ENCODE measurements at places on chromosomes 3 and 15.

DNA sequence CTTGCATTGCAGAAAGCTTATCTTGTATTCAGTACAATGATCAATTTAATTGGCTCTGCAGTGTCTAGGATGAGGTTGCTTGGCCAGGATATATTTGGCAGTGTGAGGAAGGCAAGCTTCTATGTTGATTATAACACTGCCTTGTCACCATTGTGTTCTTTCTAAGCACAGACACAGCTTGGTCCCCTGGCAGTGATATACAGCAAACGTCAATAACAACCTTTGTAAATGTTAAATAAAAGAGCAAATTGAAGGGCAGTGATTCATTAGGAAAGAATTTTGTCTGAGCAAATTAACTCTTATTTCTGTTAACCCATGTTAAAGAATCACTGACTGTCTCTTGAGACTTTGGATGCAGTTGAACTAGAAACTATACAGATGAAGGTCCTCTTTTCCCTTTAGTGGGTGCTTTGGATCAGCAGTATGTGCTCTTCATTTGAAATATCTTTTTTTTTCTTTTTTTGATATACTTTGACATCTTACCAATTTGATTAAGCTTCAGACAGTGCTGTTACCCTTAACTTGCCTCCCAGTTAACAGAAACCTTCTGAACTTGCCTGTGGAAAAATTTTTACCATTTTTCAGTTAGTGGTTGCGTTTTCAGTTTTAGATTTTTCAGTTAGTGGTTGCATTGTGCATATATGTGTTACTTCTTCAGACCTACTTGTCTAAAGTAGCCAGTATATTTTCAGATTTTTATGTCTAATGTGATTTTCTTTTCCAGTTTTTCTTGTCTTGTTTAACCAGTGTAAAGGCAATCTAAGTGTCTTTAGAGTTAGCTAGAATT, 199.8 kb downstream of the TCF12 start:
- H3K4me3 ChIP-seq, result no peak overlapping the region
- DNase-seq, result no peak
- no peaks in the 10 kb centered on the region for H3K27me3 ChIP-seq
- no peaks in the 10 kb centered on the region for H3K36me3 ChIP-seq

- H3K27me3 ChIP-seq, result no peaks in the 10 kb centered on the region
- H3K4me1 ChIP-seq, result no peaks in the 10 kb centered on the region
- DNase-seq, result no peak
- no peaks in the 10 kb centered on the region for H3K36me3 ChIP-seq
- no peak overlapping the region for H3K27ac ChIP-seq
Observed at GRCh38 chr15:34578283-34578674, 5.2 kb downstream of the GOLGA8B start.

DNA sequence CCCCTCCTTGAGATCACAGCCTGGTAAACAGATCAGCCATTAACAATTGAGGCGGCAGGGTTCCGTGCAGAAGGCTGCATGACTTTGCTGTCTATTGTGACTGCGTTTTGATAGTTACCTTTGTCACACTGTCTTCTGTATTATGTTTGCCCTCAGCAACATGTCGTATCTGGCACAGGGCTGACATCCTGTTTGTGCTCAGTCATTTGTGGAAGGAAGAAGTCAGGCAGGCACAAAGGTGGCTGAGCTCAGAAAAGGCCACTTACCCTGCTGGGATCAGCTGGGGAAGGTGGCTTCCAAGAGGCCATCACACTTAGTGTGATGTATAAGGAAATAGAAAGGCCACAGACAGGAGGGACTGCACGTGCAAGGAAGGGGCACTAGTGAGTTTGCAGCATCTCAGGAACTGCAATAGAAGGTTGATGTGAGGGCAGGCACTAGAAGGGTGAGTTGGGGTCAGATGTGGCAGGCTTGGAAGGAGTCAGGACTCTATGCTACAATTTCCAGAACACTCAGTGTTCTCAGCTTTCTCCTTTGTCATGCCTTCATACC, 13.4 kb downstream of the PML start:
- no peak overlapping the region for H3K4me3 ChIP-seq
- H3K4me1 ChIP-seq, result no peaks in the 10 kb centered on the region
- H3K27ac ChIP-seq, result peak overlapping the region; percentile 35
- peaks cover 15% of the 10 kb centered on the region for H3K36me3 ChIP-seq
- H3K27me3 ChIP-seq, result no peaks in the 10 kb centered on the region
- no peak for DNase-seq

GRCh38 chr3:129548104-129548965, 5.4 kb downstream of the H1-8 start:
- H3K4me3 ChIP-seq, result no peak overlapping the region
- H3K36me3 ChIP-seq, result no peaks in the 10 kb centered on the region
- DNase-seq, result no peak
- no peaks in the 10 kb centered on the region for H3K27me3 ChIP-seq

GRCh38 chr3:63441262-63441661, 163.2 kb downstream of the SYNPR start:
- no peaks in the 10 kb centered on the region for H3K27me3 ChIP-seq
- DNase-seq, result no peak
- no peak overlapping the region for H3K27ac ChIP-seq
- H3K4me3 ChIP-seq, result no peak overlapping the region

DNA sequence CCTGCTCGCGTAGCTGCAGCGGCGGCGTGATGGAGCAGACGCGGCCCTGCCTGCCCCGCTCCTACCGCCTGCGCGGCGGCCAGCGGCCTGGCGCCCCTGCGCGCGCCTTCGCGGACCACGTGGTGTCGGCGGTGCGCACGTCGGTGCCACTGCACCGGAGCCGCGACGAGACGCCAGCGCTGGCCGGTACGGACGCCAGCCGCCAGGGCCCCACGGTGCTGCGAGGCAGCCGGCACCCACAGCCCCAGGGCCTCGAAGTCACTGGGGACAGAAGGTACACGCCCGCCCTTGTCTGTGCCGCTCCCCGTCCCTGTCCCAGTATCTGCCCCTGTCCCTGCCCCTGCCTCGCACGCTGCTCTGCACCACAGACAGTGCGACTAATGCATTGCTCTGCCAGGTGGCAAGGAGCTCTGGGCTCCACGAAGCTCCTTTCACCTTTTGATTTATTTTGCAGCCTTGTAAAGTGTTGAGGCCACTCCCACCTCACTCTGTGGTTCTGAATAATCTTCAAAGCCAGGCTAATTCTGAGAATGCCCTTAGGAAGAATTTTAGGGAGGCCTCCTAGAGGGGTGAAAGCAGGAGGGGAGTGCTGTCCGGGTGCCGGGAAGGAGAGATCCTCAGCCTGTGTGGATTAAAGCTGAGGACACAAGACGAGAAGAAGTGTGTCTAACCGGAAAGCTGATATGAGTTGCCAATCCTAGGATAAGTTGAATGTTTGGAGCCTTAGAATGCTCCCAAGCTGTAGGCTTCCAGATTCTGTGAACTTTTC, 100.0 kb downstream of the THSD4 start:
- H3K27me3 ChIP-seq, result no peaks in the 10 kb centered on the region
- no peak for DNase-seq
- no peaks in the 10 kb centered on the region for H3K36me3 ChIP-seq
- no peak overlapping the region for H3K27ac ChIP-seq
- H3K4me3 ChIP-seq, result no peak overlapping the region
- peaks cover 6% of the 10 kb centered on the region for H3K4me1 ChIP-seq

- H3K36me3 ChIP-seq, result no peaks in the 10 kb centered on the region
- no peaks in the 10 kb centered on the region for H3K4me1 ChIP-seq
- H3K27me3 ChIP-seq, result no peaks in the 10 kb centered on the region
Observed at GRCh38 chr15:58169934-58170333, 31.8 kb downstream of the AQP9 start.

- H3K27me3 ChIP-seq, result no peaks in the 10 kb centered on the region
- no peak overlapping the region for H3K4me3 ChIP-seq
- no peak overlapping the region for H3K27ac ChIP-seq
- no peak for DNase-seq
- no peaks in the 10 kb centered on the region for H3K4me1 ChIP-seq
Observed at GRCh38 chr3:17683542-17684207, 58.8 kb downstream of the TBC1D5 start.

DNA sequence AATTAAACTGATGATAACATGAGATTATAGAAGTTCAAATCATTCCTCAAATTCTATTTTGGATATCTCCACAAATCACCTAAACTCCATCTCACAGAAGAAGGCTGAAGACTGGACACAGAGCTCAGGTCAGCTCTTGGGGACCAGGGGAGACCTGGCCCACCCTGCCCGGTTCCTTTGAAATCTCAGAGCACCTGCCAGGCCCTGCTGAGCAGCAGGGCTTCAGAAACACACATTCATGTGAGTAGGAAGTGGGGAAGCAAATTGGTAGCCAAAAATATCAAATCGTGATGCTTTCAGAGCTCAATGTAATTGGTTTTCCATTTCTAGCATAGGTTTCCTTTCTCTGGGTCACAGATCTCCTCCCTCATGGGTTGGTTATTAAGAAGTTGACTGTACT, 76.2 kb downstream of the OCA2 start:
- no peaks in the 10 kb centered on the region for H3K4me1 ChIP-seq
- H3K27me3 ChIP-seq, result no peaks in the 10 kb centered on the region
- no peak overlapping the region for H3K4me3 ChIP-seq
- no peak overlapping the region for H3K27ac ChIP-seq

GRCh38 chr3:17632401-17633100, 109.9 kb downstream of the TBC1D5 start:
- DNase-seq, result no peak
- no peak overlapping the region for H3K4me3 ChIP-seq
- H3K4me1 ChIP-seq, result no peaks in the 10 kb centered on the region
- no peaks in the 10 kb centered on the region for H3K36me3 ChIP-seq

DNA sequence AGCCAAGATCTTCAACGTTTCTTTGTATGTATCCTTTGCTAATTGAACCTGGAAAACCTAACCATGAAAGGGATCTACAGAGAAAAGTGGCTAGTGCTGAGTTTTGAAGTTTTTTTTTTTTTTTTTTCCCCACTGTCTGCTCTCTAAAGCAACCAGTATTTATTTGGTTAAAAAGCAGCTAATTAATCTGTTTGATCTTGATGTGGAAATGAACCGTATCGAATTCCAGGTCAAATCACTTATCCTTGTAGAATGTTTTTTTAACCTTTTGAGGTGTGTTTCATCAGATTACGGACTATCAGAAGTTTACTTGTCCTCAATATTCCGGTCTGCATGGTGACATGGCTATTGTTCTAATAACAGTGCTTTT, 117.2 kb downstream of the FNDC3B start:
- H3K27me3 ChIP-seq, result no peaks in the 10 kb centered on the region
- no peak for DNase-seq
- H3K4me3 ChIP-seq, result no peak overlapping the region
- H3K27ac ChIP-seq, result no peak overlapping the region
- H3K36me3 ChIP-seq, result no peaks in the 10 kb centered on the region
- H3K4me1 ChIP-seq, result peaks cover 17% of the 10 kb centered on the region

GRCh38 chr15:59416816-59417215, 21.2 kb upstream of the FAM81A start:
- no peaks in the 10 kb centered on the region for H3K36me3 ChIP-seq
- H3K4me3 ChIP-seq, result no peak overlapping the region
- no peaks in the 10 kb centered on the region for H3K4me1 ChIP-seq
- H3K27ac ChIP-seq, result no peak overlapping the region
- H3K27me3 ChIP-seq, result no peaks in the 10 kb centered on the region

DNA sequence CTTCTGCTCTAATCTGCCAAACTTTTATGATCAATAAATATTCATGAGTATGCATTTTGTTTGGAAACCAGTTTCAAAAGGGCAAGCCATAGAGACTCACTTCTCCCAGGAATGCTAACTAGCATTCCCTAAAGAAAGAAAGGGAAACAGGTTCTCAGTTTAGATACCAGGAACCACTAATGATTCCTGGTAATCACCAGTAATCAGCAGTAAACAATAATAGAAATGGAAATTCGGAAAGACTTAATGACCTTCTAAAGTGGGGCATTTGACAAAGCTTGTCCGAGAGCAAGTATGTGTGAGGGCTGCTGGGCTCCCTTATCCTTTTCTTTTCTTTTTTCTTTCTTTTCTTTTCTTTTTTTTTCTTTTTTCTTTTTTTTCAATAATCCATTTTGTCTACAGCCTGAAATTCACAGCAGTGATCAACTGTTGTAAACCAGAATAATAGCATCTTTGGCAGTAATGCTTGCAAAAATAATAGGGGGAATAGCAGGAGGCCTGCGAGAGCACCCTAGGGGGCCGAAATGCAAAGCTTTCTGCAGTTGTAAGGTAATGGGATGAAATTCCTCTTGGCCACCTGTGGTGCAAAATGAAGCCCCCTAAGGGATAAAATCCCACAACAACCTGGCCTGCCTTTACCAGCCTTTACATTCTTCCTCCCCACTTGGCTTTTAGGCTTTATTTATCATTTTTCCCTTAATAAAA, 253.2 kb downstream of the ZPLD1 start:
- H3K27me3 ChIP-seq, result no peaks in the 10 kb centered on the region
- H3K4me3 ChIP-seq, result no peak overlapping the region
- H3K27ac ChIP-seq, result no peak overlapping the region
- no peaks in the 10 kb centered on the region for H3K4me1 ChIP-seq
- DNase-seq, result no peak
- H3K36me3 ChIP-seq, result no peaks in the 10 kb centered on the region

GRCh38 chr3:105483476-105483875, 116.8 kb downstream of the ALCAM start:
- no peaks in the 10 kb centered on the region for H3K36me3 ChIP-seq
- DNase-seq, result no peak
- no peaks in the 10 kb centered on the region for H3K4me1 ChIP-seq
- no peaks in the 10 kb centered on the region for H3K27me3 ChIP-seq
- H3K27ac ChIP-seq, result no peak overlapping the region

- H3K4me3 ChIP-seq, result no peak overlapping the region
- H3K27ac ChIP-seq, result no peak overlapping the region
- H3K4me1 ChIP-seq, result no peaks in the 10 kb centered on the region
- DNase-seq, result no peak
Observed at GRCh38 chr3:164460851-164461250, 617.4 kb downstream of the SI start.

GRCh38 chr3:192902549-192902948, 15.1 kb downstream of the MB21D2 start:
- no peak overlapping the region for H3K27ac ChIP-seq
- no peaks in the 10 kb centered on the region for H3K36me3 ChIP-seq
- DNase-seq, result no peak
- no peaks in the 10 kb centered on the region for H3K27me3 ChIP-seq
- H3K4me3 ChIP-seq, result no peak overlapping the region

DNA sequence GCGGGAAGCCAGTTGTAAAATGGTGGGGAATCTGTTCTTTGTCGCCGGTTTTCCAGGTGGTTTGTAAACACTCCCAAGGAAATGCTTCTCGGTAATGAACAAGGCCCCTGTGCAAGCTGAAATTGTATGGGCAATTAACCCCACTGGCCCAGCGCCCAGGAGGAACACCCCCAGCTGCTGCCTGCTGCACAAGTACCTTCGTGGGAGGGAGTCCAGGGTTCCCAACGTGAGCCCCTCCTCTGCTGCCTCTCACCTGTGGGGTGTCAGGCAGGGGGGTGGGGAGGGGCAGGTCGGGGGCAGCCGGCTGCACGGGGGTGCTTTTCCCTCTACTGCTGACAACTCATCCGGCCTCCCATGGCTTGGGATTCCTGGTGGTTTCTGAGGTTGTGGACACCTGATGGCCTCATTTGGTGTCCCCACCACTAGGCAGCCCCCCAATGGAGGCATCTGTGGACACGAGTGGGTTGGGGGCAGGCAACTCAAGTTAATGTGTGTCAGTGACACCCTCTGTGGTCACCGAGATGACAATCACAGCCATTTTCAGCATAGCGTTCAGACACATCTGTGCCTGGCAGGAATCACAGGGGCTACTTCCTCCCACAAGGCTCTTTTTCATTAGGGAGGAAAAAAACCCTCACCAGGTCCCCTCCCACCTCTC, 35.6 kb upstream of the PRR23E start:
- no peak overlapping the region for H3K27ac ChIP-seq
- no peaks in the 10 kb centered on the region for H3K36me3 ChIP-seq
- no peak for DNase-seq
- no peak overlapping the region for H3K4me3 ChIP-seq

GRCh38 chr15:51758645-51759044, 7.2 kb downstream of the TMOD2 start:
- no peak overlapping the region for H3K4me3 ChIP-seq
- peaks cover 3% of the 10 kb centered on the region for H3K27me3 ChIP-seq
- peak; percentile 74 for DNase-seq
- peaks cover 7% of the 10 kb centered on the region for H3K4me1 ChIP-seq
- no peaks in the 10 kb centered on the region for H3K36me3 ChIP-seq

Measured in lung (tissue), 17 donors.